Sciatic nerve (tissue), 2 donors: ENCODE measurements at places on chromosomes 2 and 18. TPM values are rescaled to one million over a fixed set of nuclear protein-coding genes. Genes with fewer than 3 reads are reported as not detected.

DNA sequence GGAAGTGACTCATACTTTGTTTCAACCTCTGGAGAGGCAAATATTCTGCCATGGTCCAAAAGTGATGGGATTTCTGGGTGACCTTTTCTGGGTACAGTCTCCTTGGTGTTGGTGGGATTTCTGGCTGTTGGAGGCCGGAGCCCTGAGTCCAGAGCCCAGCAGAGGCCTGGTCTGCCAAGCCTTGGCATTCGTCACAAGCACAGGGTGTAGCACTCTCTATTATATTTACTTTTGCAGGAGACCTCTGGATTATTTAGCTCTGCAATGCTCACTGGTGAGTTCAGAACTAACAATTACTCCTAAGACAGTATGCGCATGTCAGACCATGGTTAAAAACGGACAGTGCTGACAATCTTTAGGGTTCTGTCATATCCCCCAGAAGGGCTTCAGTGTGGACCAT is 201.6 kb upstream of the TWIST2 start:
- DNase-seq, result no peak

DNA sequence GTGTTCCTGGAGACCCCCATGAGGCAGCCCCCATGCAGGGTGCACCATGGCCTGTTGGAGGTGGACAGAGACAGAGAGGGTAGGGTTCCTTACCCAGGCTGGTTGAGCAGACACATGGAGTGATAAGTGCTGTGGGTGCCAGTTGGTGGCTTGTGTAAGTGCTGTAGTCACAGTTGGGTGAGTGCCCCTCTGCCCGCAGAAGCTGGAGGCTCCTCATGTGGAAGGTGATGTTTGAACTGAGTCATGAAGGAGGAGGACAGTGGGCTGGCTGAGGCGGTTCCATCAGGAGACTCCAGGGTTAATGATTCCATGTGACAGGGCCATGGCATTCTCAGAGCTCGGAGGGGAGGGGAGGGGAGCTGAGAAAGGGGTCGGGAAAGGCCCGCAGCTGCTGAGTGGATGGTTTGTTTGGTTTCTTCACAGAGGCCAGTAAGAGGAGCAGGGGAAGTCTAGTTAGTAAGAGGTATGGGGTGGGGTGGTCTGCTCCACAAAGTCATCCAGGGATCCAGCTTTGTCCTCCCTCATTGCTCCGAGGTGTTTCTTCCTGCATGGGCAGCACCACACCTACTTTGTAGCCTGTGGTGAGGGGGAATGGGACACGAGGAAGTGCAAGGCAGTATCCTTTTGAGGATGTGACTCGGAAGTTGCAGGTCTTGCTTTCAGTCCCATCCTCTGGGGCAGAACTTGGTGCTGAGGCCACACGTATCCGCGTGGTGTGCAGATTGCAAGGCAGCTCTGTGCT is 13.6 kb downstream of the IMPA2 start:
- DNase-seq, result no peak

DNA sequence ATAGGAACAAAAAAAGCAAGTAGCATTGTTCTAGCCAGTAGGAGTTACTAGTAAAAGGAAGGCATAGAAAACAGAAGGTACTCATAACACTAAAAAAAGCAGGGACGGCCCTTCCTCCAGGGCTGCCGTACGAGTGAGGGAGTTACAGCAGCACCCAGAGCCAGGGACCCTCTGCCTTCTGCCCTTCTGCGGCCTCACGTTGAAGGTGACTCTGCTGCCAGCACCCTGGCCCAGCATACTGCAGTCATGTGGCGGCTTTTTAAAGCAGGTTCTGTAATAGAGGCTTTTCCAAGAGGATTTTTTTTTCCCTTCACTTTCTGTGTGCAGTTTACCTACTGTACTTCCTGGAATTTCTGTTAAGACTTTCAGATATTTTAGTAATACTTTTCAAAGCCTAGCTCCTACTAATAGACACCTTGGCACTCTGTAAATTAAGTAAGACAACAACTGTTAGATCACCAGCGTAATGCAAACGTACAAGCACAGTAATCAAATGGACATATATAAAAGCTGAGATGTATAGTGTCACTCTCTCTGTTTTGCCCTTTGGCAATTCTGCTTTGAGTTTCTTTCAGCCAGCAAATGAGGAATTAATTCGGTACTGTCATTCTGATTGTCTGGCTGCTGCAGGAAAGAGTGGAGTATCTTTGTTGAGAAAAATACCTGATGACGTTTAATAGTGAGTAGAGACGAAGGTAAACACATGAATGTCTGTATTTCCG is 161.5 kb downstream of the PTGR3 start:
- no peak for DNase-seq

DNA sequence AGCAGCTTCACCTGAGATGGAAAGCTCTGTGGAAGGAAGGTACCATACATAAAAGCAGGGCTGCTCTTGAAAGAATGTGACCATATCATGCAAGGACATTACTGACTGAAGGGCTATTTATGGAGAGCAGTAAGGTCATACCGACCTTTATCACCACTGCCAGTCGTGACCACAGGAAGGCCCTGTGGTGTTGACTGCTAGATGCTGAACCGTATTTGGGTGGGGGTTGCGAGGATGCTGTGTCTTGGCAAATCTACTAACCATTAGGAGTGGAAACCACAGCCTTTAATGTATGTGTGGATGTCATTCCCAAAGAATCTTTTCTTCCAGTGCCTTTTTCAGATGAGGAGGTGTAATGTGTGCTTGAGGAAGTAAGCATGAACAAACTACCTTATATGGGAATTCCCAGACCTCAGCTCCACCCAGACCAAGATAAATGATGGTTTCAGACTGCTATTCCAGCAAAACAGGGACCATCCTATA is 60.8 kb downstream of the LIMS1 start:
- no peak for DNase-seq

DNA sequence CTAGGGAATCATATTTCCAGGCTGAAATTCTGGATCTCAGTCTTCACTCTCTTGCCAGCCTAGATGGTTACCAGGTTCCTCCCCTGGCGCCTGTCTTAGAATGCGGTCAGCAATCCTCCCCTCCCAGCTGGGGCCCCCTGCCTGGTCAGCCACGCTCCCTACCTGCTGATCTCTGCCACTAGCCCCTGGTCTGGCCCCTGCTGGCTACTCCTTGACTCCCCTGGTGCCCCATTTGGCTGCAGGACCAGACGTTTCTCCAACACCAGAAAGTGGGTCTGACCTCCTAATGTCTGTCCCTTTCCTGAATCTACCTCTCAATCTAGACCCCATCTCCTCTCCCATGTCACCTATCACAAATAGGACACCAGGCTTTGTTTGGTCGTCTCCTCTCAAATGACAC is 432.0 kb upstream of the SMIM21 start:
- no peak for DNase-seq

DNA sequence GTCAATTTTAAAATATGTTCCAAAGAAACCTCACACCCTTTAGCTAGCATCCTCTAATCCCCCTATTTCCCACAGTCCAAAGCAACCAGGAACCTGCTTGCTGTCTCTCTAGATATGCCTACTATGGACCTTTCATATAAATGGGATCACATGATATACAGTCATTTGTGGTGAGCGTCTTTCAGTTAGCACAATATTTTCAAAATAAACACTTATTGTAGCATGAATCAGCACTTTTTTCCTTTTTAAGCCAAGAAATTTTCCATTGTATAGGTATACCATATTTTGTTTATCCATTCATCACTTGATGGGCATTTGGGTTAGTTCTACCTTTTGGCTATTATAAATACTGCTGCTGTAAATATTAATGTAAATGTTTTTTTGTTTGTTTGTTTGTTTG is 223.0 kb upstream of the DOK6 start:
- DNase-seq, result no peak

- DNase-seq, result no peak
These were observed 163.0 kb upstream of the HNMT start for GRCh38 chr2:137801228-137801627.

GRCh38 chr2:138490673-138491494 is 10.7 kb upstream of the SPOPL start:
- no peak for DNase-seq

- no peak for DNase-seq
These were observed 26.0 kb upstream of the RPL31 start for GRCh38 chr2:100976061-100976460.

- no peak for DNase-seq
These were observed 31.9 kb downstream of the ASB1 start for GRCh38 chr2:238458651-238459050.

DNA sequence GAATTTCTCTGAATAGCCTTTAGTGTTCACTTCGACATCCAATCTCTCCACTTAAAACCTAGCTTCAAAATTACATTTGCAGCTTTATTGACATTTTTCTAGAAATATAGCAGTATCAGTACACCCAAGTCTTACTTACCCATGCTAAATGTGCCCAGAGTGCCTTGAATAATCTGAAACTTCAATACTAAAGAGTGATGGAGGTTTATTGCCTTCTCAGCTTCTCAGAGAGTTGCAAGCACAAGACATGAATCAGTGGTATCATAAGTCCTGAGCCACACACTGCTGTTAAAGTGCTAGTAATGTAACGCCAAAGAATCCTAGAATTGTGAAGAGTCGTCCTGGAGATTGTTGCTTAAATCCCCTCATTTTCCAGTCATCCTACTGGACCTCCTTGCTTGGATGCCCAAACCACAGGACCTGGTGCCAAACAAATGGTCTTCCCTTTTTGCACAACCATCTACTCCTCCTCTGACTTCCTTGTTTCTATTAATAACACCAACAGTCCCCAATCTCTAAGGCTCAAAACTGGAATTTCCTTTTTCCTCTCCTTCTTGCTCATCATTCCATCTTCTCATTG is 83.2 kb upstream of the SPATS2L start:
- DNase-seq, result no peak

DNA sequence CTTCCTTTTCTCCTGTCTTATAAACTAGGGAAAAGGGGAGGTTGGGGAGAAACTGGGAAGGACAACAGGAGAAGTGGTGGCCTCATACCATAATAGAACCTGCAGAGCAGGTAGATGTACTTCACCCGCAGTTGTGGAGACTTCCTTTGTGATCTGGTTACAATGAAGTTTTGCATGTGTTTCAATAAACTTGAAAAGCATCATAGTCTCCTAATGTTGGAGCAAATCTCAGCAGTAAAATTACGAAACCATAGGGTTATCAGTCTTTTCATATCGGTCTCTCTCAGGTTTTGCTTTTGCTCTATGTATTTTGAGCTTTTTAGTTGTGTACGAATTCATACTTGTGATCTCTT is 30.5 kb downstream of the ANO7 start:
- no peak for DNase-seq

GRCh38 chr2:149223472-149224095 is 106.8 kb upstream of the LYPD6 start:
- no peak for DNase-seq

DNA sequence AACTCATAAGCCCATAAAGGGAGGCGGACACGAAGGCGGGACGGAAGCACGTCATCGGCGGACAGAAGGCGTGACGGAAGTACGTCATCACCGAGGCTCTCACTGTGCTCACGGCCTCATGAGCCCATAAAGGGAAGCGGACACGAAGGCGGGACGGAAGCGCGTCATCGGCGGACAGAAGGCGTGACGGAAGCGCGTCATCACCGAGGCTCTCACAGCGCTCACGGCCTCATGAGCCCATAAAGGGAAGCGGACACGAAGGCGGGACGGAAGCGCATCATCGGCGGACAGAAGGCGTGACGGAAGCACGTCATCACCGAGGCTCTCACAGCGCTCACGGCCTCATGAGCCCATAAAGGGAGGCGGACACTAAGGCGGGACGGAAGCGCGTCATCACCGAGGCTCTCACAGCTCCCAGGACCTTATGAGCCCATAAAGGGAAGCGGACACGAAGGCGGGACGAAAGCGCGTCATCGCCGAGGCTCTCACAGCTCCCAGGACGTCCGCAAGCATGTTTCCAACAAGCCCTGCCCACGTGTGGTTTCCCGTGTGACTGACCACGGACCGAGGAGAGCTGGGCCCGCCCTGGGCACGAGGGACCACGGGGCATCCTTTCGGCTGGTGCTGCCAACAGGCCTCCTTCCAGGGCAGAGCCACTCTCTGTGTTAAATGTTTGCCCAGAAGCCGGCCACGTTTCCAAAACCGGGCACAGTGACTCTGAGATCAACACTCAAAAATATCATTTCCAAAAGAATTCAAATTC is 182.7 kb upstream of the SALL3 start:
- no peak for DNase-seq

DNA sequence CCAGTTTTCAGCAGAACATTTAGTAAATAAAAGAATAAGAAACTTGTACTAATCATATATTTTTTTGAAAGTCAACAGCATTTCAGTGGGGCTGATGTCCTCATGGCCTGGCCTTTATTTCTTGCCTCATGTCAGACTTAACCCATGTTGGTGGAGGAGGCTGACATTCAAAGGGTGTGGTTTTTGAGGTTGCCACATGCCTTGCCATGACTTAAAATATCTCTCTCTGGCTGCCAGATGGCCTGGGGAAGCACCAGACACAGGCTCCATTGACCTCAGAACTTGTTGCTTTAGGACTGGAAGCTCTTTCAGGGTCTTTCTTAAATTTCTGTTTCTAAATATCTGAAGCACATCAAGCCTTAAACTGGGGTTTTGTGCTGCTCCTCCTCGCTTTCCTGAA is 32.5 kb upstream of the CD28 start:
- no peak for DNase-seq

DNA sequence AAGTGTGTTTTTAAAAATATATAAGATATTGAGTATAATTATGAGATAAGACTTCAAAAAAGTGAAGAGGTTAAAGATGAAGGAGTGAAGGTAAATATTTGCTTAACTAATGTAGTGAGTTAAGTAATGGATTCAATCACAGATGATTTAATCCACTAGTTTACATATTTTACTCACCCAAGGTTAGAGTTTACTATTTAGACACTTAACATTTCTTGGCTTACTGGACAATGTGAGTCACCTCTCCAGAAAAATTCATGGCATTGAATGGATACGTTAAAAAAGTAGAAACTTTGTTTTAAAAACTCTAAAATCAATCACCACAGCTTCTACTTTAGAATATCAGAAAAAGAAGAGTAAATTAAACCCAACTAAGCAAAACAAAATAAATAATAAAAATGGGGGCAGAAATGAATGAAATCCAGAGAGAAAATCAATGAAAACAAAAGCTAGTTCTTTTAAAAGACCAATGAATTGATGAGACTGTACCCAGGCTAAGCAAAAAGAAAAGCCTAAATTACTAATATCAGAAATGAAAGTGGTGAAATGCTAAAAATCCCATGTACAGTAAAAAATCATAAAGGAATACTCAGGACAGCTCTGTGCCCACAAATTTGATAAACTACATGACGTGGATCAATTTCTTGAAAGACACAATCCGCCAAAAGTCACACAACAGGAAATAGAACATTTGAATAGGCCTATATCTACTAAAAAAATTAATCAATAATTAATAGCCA is 1.9 kb upstream of the HMSD start:
- no peak for DNase-seq

The MARCO gene
- 22.0 TPM for total RNA-seq

The ALPP gene
- not detected for total RNA-seq

The SLC39A10 gene
- total RNA-seq, result 40.7 TPM

The KRTCAP3 gene
- total RNA-seq, result 2.6 TPM

The EXOC6B gene
- total RNA-seq, result 49.9 TPM

The TET3 gene
- 12.1 TPM for total RNA-seq

The IL36G gene
- total RNA-seq, result not detected

The L3MBTL4 gene
- total RNA-seq, result 8.7 TPM
